ENCODE measurements at places on chromosomes 5 and 9.

- DNase-seq: no peak
These were observed 19.3 kb downstream of the RASEF start for GRCh38 chr9:83043597-83043996.

DNA sequence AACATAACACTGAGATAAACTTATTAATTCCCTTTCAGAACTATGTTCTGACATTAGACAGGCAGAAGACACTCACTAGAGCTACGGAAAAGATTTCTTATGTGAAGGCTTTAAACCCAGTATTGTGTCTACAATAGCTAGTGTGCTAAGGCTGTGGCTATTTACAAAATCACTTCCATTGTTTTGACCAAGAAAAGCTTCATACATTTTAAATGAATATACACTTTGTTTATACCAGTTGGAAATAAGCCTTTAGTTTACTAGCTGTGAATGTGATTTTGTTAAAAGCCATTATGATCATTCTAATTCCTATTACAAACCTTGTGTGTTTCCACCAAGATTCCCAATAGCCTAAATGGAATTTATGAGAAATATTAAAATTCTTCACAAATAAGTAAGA lies 83.0 kb downstream of the AGTPBP1 start:
- DNase-seq: no peak

DNA sequence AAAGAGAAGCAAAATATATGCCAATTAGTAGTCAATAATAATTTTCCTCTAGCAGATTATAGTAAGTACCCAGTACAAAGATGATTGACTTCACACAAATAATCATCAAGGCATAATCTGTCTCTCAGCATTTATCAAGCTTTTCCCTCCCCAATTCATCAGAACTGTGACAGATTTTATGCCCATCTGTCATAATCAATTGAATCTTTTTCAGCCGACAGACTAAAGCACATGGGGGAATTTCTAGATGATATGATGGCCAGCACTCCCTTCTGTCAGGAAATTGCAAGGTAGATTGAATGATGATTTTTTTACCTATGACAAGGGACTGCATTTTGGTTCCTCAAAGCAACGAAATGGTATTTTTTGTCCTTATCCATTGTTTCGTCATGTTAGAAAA lies 227.1 kb upstream of the CYLC2 start:
- DNase-seq: no peak

DNA sequence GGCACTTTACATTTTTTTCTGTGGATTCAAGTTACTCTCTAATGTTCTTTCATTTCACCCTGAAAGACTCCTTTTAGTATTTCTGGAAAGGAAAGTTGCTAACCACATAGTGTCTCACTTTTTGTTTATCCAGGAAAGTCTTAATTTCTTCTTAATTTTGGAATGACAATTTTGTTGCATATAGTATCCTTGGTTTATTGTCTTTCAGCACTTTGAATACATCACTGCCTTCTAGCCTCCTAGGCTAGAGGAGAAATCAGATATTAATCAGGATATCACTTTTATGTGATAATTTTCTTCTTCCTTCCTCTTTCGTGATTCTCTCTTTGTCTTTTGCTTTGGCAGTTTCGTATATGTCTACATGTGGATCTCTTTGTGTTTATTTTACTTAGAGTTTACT lies 11.4 kb downstream of the ADGRV1 start:
- no peak for DNase-seq

DNA sequence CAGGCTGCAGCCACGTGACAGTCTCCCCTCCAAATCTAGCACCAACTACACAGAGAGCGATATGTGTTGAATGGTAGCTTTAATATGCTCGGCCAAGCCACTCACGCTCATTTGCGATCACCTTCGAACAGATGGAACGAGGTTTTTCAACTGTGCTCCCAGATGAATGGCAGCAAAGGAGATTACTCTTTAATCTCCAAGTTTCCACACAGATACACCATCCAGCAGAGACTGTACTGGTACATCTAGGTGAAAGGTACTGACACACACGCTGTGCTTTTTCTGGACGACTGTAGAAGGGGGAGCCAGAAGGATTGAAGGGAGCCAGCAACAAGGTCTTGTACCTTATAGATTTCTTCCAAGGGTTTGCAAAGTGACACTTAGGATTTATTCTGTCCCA lies 263.9 kb downstream of the NR3C1 start:
- no peak for DNase-seq

DNA sequence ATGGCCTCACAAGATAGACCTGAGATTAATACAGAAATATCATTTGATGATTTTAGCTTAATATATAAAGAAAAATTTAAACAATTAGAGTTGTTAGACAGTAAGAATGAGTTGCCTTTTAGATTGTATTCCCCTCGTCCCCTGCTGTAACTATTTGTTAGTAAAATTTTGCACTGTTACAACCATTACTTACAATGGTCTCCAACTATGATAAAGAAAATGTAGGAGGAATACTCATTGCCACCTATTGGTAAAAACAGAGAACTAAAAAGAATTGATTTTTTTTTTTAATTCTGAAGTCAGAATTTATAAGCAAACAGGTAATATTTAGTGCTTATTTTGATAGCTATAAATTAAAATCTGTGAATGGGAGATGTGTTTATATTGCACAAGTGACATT lies 937.6 kb downstream of the TLE4 start:
- DNase-seq: no peak

- peak; percentile 60 for DNase-seq
These were observed 1.3 kb upstream of the TRMO start for GRCh38 chr9:97923529-97924108.

GRCh38 chr9:113646946-113647914 lies 183.7 kb downstream of the RGS3 start:
- no peak for DNase-seq

GRCh38 chr5:178113841-178114324 lies 551 bp downstream of the N4BP3 start:
- DNase-seq: no peak

GRCh38 chr9:68537616-68537880 lies 3.1 kb downstream of the TMEM252 start:
- no peak for DNase-seq

DNA sequence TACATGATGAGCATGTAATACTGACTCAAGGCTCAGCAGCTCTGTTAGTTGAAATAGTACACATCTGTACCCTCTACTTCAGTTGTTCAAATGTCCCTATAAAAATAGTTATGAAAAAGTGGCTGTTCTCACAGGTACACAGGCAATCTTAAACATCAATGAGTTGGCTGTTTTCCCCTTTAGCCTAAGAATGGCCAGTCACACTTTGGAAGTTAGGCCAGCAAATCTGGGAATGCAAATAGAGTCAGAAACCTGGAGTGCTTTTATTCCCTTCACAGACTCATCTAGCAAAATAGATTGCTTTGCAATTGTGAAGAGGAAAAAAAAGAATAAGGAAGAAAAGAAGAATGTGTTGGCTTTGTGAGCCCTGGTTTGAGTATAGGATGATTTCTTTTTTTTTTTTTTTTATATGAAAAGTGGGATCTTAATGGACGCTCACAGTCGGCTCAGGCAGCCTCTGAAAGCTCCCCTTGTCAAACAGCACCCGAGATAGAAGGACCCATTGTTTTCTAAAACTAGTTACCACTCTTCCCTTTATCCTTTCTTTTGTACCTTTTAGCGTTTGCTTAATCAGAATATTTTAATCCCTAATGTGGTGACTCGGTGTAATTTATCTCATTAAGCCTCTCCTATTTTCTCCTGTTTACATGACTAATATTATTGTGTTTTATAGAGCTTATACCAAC lies 27.9 kb upstream of the TLE1 start:
- no peak for DNase-seq

- DNase-seq: no peak
These were observed 186.7 kb upstream of the ELL2 start for GRCh38 chr5:96148376-96148775.

- no peak for DNase-seq
These were observed 22.3 kb upstream of the RNF130 start for GRCh38 chr5:180093651-180094382.

GRCh38 chr9:135136991-135137832 lies 49.7 kb downstream of the OLFM1 start:
- DNase-seq: no peak

GRCh38 chr5:114311968-114312367 lies 49.9 kb upstream of the KCNN2 start:
- DNase-seq: no peak

DNA sequence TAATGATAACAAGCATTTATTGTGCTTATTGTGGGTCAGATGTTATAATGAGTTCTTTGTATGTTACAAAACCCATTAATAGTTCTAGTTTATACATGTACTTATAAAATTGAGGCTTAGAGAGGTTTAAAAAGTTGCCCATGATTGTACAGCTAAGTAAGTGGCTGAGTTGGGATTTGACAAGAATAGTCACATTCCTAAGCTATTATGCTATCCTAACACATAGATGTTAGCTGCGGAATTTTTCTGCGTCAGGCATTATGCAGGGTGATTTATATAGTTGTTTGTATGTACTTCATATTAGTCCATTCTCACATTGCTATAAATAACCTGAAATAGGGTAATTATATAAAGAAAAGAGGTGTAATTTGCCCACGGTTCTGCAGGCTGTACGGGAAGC lies 12.5 kb downstream of the COMMD10 start:
- DNase-seq: no peak

GRCh38 chr5:112960315-112960714 lies 16.3 kb upstream of the DCP2 start:
- DNase-seq: no peak

GRCh38 chr9:2158111-2158610 lies 143.0 kb downstream of the SMARCA2 start:
- no peak for DNase-seq

DNA sequence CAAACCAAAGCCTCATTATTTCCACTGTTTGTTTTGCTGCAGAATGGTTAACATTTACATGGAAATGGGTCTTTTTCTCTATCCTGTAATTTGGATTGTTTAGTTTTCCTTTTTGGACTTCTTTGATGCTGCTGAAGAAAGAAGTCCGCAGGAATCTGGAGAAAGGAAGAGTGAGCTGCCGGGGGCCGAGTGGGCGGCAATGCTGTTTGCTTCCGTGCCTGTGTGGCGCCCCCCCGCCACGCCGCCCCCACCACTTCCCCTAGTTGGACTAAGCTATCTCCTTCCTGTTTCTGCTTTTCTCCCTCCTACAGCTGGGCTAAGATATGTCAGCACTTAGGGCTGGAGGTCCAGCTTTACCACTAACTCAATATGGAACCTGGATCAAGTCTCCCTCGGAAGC lies 39.7 kb downstream of the ACTL7B start:
- no peak for DNase-seq

GRCh38 chr5:138805096-138805495 lies 51.9 kb downstream of the CTNNA1 start:
- DNase-seq: no peak

DNA sequence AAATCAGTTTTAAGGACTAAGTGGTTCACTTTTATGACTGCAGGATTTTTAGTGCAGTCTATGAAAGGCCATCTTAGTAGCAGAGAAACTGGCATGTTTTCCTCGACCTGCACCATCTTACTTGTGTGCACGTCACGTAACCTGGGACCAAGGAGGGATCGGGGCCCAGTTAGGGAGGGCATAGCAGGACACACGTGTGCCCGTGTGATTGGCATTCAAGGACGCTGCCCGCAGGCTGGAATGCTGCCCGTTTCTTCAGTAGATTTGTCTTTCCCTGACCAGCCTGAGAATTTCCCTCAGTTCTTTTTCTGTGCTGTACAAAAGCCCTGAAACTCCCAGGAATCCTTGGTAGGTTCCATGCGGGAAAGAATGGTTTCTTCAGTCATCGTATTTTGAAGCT lies 196.3 kb downstream of the TRIO start:
- no peak for DNase-seq

GRCh38 chr9:133823189-133824105 lies 85.3 kb upstream of the SARDH start:
- no peak for DNase-seq

- DNase-seq: no peak
These were observed 3.1 kb upstream of the IL7R start for GRCh38 chr5:35853631-35854030.

DNA sequence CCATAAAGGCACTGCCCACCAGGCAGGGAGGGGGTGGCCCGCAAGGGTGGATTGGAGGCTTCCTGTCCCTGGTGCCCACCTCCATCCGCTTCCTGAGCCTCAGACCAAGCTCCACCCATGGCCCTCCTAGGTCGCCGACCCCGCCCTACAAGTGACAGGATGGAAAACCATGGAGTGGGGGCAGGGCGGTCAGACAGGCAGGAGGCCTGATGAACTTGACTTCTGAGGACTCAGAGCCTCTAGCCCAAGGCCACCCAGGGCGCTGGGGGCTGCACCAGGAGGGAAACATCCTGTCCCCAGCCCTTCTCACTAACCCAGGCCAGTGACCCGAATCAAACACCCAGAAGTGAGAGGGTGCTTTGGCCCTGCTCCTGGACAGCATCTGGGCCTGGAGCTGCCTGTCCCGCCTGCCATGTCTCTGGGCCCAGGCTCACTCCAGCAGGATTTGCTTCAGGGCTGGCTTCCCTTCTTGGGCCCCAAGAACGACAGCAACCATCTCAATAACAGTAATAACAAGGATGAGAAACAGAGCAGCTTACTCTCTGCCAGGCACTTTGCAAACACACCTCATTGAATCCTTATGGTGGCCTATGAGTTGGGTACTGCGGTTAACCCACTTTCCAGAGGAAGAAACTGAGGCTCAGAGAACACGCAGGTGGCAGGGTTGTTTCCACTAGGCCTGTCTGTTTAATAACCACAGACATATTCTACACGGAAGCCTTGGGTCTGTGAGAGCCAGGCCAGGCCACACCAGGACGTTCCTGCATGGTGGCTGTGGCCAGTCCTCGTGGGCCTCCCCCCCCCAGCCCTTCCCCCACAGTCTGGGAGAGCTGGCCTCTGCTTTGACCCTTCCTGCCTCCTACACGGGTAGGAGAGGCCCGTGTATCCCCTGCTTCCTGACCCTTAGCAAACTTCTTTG lies 4.4 kb upstream of the ST6GALNAC6 start:
- DNase-seq: no peak

DNA sequence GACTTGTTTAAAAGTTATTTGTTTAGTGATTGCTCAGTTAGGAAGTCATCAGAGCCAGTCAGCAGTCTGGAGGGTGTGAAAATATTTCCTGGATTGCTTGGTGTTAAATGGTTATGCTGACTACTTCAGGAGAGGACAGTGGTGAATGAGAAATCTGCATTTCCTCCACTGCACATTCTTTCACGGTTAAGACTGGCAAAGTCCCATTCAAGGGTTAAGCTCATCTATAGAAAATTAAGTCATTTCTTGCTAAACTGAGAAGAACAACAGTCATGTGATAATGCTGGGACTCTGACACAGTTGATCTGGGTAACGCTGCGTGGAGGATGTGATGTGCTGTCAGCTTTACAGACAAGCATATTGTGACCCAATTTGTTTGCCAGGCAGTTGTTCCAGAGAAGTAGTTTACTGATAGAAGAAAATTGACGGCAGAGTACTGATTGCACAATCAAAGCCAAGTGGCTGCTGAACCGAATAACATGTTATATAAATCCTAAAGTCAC lies 80.4 kb downstream of the GRAMD2B start:
- no peak for DNase-seq

DNA sequence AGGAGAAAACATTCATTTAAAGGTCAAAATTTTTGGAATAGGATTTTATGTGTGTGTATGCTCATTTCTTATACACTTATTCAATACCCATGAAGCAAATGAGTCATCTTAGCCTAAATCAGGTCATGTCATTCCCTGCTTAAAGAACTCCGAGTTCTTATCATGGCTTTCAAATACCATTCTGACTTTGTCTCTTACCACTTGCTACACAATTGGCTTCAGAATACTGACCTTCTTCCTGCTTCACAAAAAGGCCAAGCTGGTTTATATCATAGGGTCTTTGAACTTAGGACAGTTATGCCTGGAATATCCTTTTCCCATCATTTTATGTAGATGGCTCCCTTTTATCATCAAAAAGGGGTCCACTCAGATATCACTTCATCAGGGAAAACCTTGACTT lies 652.2 kb upstream of the WWC1 start:
- DNase-seq: no peak

Data from stimulated activated CD4-positive, alpha-beta T cell treated with anti-CD3 and anti-CD28 coated beads, TNF-alpha, amount 100 ng/mL, for 4 hours (primary cell).